ENCODE measurements at places on chromosomes 12 and 14.

DNA sequence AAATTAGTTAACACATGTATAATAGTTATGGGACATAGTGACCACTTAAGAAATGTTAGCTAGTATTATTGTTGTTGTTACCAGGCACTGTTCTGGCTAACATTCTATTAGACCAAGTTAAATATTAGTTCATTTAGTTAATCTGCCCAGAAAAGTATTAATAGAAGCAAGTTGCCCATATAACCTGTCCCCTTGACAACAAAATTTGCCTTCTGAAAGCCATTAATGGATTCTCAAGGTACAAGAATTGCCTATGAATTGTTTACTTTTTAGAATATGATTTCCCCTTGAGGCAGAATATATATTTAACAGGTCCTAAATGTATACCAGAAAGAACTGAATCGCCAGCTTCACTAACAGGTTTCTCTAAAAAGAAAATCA is 167.3 kb upstream of the TMCC3 start:
- no peak for DNase-seq

- DNase-seq, result no peak
Observed at GRCh38 chr14:32601906-32602305, 272.8 kb downstream of the AKAP6 start.

DNA sequence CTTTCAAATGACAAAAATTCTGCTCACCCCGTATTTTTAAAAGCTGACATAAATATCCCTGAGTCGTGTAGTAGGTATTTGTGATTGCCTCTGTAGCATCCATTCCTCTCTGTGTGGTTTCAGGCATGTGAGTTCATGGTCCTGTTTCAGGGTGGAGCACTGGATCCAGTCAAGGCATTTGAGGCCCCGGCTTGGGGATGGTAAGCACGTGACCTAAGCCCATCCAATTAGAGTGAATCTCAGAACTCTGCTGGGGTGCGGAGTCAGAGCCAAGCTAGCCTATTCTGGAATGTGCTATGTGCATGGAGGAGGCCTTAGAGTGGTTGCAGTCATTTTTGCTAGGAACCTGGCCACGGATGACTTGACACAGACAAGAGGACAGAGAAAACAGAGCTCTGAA is 4.3 kb upstream of the CSRP2 start:
- DNase-seq, result peak; percentile 53

GRCh38 chr12:131432532-131433260 is 278.2 kb upstream of the SFSWAP start:
- no peak for DNase-seq

DNA sequence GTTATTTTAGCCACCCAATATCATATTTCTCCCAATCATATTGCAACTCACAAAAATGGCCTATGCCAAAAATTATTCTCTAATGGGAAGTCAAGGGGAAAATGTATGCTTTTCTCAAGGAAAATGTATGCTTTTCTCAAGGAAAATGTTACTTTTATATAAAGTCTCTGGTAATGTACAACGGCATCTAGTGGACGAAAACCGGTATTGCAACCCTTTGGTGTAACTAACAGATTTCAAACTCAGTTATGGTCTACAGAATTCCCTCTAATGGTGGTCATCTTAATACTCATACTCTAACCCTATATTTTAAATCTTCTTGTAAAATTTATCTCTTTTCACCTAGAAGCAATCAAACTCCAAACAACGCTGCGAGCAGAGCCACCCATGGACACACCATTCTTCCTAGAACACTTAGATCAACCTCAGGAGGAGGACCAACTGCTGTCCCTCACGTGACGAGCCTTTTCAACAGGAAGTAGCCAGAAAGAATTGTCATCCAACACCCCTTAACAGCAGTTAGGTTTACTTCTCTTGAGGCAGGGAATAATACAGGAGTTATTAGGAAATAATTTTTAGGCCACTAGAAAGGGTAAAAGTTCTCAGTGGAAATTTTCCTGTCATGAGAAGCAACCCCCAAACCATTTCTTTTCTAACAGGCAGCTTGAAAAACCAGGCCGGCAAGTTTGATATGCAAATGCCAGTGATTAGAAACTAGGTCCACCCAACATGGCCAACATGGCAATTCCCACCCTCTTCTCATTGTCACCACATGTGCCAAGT is 20.1 kb downstream of the APOBEC1 start:
- no peak for DNase-seq

GRCh38 chr14:91873471-91874415 is 6.4 kb upstream of the TC2N start:
- DNase-seq, result peak; percentile 74

DNA sequence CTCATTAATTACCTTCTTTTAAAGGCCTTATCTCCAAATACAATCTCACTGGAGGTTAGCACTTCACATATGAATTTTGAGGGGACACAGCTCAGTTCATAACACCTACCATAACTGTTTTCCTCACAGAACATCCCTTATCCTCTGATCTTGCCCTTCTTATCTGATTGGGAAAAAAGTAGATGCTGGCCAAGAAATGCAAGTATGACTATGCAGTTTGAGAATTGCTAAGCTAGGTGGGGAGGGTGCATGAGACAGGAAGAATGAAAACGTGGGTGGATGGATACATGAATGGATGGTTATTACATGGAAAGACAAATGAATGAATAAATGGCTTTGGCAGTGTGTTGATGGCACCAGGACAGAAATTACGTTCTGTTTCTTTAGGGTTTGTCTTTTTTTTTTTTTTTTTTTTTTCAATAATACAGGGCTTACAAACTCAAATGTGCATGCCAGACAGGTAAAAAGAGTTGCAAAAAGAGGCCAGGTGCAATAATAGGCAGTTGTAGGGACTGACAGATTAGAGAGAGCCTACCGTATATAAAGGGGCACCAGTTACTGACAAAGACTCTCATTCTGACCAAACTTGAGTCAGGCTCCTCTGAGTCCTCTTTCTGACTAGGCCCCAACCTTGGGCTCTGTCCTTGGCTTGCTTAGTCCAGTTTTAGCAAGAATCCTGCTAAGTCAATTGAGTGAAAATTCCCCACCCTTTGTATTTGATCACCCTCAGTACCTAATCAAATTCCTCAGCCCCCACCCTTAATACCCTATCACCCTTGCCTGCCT is 304.9 kb downstream of the ZFP36L1 start:
- DNase-seq, result peak; percentile 85

GRCh38 chr14:61381553-61381952 is 60.2 kb downstream of the PRKCH start:
- DNase-seq, result peak; percentile 37

GRCh38 chr12:46459111-46459510 is 86.5 kb upstream of the SLC38A2 start:
- DNase-seq, result peak; percentile 40

DNA sequence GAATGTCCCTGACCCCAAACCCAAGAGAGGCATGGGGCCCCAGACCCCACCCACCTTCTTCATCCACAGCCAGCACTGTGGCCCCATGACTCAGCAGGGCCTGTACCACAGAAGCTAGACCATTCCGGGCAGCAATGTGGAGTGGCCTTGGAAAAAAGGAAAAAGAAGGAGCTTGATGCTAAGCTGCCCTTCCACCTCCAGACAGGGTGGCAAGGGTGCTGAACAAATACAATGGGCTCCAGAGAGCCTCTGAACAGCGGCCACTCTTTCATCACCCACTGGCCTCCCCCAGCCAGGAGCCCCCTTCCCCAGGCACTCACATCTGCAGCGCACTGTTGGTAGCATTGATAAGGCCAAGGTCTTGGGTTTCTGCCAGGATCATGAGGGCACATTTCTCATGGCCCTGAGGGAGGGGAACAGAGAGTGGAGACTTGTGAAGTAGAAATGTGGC is 13.9 kb downstream of the SLC39A5 start:
- DNase-seq, result no peak

- no peak for DNase-seq
Observed at GRCh38 chr12:118513611-118514010, 137.3 kb downstream of the SUDS3 start.

- DNase-seq, result no peak
Observed at GRCh38 chr12:129028844-129029243, 175.6 kb downstream of the GLT1D1 start.

- DNase-seq, result peak; percentile 62
Observed at GRCh38 chr14:69818758-69819191, 21.7 kb upstream of the SLC10A1 start.

DNA sequence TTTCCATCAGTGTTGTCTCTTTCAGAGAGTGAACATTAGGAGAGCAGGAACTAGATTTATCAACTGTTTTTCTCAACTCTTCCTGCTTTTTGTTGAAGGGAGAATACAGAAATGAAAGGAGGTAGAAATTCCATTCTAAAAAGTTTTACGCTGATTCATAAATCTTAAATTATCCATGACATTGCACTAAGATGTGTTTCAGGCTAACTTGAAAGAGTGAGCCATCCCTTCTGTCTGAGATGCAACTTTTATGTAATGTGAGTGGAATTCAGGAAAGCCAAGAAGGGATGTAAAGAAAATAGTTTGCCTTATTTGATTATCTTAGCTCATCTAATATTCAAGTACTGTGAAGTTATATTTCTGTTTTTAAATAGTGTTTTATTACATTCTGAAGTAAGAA is 349.5 kb upstream of the RGS6 start:
- DNase-seq, result no peak

- peak; percentile 59 for DNase-seq
Observed at GRCh38 chr14:58639842-58640484, 2.2 kb downstream of the DACT1 start.

- DNase-seq, result peak; percentile 86
Observed at GRCh38 chr12:7108003-7108795, 815 bp downstream of the C1RL start.

DNA sequence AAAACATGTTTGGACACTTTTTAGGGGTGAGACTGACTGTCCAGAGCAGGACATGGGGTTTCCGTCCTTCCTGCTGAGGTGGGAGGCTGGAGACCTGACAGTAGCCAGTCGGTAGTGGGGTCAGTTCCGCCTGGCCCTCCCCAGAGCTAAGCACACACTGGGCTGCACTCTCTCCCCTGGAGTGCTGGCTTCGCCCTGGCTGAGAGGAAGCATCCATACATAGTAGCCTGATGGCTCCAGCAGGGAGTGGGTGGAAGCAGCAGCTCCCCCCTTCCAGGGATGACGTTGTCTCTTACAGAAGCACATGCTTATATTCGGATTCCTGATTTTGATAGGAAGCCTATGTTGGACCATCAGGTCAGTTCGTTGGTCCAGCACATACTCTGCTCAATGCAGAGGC is 40.4 kb downstream of the SFSWAP start:
- DNase-seq, result no peak

GRCh38 chr14:88612981-88613380 is 50.1 kb downstream of the ZC3H14 start:
- no peak for DNase-seq

DNA sequence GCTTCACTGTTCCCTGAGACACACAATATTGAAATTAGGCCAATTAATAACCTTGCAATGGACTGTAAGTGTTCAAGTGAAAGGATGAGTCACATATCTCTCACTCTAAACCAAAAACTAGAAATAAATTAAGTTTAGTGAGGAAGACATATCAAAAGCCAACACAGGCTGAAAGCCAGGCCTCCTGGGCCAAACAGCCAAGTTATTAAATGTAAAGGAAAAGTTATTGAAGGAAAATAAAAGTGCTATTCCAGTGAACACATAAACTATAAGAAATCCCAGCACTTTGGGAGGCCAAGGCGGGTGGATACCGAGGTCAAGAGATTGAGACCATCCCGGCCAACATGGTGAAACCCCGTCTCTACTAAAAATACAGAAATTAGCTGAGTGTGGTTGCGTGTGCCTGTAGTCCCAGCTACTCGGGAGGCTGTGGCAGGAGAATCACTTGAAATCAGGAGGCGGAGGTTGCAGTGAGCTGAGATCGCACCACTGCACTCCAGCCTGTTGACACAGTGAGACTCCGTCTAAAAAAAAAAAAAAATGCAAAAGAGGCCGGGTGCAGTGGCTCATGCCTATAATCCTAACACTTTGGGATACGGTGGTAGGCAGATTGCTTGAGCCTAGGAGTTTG is 10.4 kb upstream of the HEATR5A start:
- no peak for DNase-seq

GRCh38 chr14:58428118-58428683 is 682 bp downstream of the KIAA0586 start:
- DNase-seq, result peak; percentile 53

GRCh38 chr12:55729819-55730818 is 1.3 kb upstream of the CD63 start:
- DNase-seq, result peak; percentile 60

DNA sequence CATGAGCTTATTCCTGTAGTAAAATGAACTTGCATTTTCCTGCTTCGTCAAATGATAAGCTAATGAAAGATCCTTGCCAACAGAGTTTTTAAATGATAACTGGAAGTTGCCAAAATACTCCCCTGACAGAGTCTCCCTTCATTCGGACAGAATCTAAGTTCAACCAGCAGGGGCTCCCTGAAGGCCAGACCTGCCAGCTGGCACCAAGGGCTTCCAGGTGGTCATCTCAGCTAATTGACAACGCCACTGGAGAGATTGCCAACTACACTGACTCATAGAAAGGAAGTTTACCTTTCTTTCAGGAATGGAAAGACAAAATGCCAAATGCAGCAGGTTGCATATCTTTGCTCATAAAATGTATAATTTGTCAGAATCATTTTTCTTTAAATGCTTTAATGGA is 462.8 kb downstream of the GXYLT1 start:
- DNase-seq, result no peak

- no peak for DNase-seq
Observed at GRCh38 chr12:121170151-121170550, 37.5 kb downstream of the P2RX7 start.

- no peak for DNase-seq
Observed at GRCh38 chr14:50534416-50534815, 2.0 kb upstream of the MAP4K5 start.

GRCh38 chr12:19978193-19978592 is 390.1 kb upstream of the PDE3A start:
- DNase-seq, result peak; percentile 1

DNA sequence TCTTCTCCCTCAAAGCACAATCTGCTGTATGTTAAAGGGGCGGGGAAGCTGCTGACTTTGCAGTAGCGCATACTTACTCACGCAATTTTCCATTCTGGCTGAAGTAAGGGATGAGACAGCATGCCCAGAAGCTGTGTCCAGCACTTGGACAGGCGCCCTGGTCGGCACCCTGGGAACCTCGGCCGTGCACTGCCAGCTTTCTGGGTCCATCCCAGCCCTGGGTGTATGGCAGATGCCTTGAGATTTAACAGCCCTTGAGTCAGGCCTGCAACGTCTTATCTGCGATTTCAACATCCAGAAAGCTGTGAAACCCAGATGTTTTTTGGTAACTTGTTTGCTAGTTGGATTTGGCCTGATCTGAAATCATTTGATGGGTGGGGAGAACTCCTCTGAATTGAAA is 16.1 kb downstream of the EML1 start:
- DNase-seq, result no peak

GRCh38 chr14:71208702-71209357 is 301.6 kb downstream of the PCNX1 start:
- no peak for DNase-seq

DNA sequence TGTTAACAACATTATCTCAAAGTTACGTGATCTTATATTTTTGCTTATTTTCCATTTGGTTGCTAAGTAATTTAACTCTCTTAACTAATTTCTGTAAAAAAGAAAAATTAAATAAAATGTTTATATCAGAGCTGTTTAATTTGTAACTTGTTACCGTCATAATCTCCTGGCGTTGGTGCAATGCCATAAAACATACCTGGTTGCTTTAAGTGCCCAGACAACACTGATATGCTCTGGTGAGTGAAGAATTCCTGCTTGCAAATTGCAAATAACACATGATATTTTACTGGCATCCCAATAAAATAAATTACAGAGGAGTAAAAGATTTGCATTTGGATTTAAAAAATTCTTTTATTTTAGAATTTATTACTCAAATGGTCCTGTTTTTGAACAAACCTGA is 640.1 kb upstream of the MIS18BP1 start:
- DNase-seq, result no peak

GRCh38 chr12:72872996-72873395 is 600.8 kb downstream of the TRHDE start:
- no peak for DNase-seq

- DNase-seq, result peak; percentile 19
Observed at GRCh38 chr12:75613981-75614380, 102.6 kb upstream of the KRR1 start.

Data from mammary epithelial cell (primary cell).